ENCODE measurements at places on chromosomes 16 and 17.

DNA sequence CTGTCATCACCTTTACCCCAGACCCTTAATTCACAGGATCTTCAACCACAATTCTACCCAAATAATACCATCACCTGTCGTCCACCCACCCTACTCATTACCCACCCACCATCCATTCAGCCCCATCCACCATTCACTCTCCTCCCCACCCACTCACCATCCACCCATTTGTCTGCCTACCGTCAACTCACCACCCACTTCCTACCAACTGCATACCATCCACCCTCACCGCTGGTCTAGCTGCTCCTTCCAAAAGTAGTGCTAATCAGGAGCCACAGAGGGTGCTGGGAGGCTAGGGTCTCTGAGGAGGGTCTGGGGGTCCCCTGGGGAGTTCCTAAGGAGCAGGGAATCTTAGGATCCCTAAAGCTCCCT is 12.0 kb upstream of the IGFBP4 start:
- DNase-seq = no peak

GRCh38 chr17:5500589-5501391 is 14.4 kb downstream of the MIS12 start:
- DNase-seq = peak; percentile 85

- DNase-seq = peak; percentile 49
Observed at GRCh38 chr17:15123593-15124263, 141.4 kb downstream of the PMP22 start.

DNA sequence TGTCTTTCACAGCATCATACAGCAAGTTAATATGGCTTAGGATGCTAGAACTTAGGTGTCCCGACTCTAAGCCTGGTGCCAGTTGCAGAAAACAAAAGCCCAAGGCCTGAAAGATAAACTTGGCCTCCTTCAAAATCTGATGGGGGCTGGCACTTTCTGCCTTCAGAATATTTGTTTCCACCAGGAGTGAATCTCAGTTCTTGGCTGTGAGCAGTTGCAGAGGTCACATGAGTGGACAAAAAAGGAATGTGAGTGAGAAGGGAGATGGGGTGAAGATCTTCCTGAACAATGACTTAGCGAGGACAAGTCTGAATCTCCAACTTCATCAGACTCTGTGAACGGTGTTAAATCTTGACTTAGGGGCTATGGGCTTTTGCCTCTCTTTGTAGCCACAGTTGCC is 46.6 kb downstream of the HOXB1 start:
- no peak for DNase-seq

DNA sequence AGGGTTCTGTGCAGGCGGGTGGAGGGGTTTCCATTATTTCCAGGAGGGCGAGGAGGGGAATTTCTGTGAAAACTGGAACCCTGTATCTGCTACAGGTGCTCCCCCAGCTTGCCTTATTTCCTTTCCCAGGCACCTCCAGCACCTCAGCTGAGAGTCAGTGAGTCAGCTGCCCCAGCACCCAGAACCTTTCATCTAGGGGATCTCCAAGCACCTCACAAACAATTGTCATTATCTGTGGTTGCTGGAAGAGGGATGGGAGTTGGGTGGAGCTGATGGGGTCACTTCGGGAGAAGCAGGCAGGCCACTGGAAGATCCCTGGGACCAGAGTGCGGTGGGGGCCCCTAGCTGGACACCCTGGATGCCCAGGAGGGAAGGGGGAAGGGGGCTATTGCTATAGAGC is 10.0 kb upstream of the CLUH start:
- DNase-seq = no peak

- DNase-seq = no peak
Observed at GRCh38 chr17:57485916-57486881, 229.9 kb downstream of the MSI2 start.

DNA sequence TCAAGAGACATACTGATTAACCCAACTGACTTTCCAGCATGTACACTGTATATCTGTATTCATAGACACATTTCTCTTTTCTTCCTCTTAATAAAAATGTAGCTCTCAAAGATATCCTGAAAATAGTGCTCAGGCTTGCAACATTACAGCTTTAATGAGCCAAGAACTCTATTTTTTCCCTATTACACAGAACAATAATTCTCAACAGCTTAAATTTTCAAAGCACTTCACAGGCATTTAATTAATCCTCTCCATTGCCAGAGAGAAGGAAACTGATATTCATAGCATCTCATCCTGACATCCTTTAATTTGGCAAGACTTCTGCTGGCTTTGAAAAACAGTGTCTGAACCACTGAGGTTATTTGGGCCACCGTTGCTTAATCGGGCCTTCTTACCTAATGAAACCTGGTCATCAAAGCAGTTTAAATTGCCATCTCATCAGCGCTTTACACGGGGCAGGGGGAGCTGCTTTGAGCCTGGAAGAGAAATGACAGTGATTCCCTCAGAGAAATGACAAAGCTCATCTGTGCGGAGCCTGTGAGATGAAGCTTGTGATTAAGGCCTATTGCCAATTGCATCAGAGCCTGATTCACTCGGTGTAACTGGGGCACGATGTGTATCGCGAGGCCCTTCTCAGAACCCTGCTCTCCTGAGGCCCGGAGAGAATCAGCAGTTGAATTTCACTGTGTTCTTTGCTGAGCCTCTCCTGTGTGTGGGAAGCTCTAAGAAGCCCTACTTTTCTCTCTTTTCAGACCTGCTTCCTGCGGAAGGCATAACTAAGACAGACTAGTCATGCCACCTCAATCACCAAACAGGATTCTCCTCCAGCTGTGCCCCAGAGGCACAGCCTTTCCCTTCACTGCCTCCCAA is 8.5 kb upstream of the SIAH1 start:
- DNase-seq = peak; percentile 95

DNA sequence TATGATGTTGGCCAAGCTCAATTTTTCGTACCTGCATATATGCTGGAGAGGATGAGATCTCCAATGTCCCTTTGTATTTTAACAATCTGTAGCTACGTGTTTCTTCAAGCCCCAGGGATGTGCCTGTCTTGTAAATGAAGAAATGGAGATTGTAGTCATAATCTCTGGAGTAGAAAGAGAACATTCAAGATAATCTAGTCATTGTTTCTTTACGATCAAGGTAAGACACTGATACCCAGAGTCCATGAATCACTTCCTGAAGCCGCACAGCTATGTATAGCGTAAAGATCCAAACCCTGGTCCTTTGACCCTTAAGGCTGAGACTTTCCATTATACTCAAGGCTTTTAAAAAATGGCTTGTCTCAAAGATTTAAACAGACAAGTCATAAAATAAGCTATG is 205.5 kb downstream of the HS3ST3B1 start:
- no peak for DNase-seq

- DNase-seq = no peak
Observed at GRCh38 chr17:21542991-21543390, 149.3 kb upstream of the KCNJ18 start.

DNA sequence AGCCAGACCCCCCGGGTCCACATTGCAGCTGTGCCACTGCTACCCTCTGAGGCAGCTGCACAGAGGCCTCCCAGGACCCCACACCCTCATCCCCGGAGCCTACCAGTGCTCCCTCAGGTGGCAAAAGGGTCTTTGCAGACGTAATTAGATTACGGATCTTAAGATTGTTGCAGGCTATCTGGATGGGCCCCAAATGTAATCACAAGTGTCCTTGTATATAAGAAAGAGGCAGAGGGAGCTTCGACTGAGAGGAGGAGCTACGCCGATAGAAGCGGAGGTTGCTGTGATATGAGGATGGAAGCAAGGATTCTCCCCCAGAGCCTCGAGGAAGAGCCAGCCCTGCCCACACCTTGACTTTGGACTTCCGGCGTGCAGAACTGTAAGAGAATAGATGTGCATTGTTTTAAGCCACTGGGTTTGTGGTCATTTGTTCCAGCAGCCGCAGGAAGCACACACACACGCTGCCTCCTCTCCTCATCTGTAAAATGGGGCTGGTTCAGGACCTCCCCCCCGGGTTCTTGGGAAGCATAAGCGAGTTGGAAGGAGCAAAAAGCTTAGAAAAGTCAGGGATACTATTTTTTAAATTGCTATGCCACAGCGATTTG is 10.5 kb upstream of the RAI1 start:
- DNase-seq = no peak

DNA sequence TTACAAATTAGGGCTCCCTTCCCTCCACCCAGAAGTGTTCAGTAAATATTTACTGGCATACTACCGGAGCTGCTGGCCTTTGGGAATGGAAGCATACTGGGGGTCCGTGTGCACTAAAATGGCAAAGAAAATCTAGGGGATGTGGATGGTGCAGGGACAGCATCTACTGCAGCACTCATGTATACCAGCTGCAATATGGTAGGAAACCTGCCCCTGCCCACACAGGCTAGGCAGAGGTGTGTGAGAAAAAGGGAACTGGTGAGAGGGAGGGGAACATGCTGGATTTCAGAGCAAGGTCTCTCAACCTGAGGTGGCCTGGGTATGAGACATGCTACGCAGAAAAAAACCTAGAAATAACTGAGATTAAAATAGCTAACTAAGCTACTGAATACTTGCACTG is 145.4 kb downstream of the CDH13 start:
- DNase-seq = no peak

DNA sequence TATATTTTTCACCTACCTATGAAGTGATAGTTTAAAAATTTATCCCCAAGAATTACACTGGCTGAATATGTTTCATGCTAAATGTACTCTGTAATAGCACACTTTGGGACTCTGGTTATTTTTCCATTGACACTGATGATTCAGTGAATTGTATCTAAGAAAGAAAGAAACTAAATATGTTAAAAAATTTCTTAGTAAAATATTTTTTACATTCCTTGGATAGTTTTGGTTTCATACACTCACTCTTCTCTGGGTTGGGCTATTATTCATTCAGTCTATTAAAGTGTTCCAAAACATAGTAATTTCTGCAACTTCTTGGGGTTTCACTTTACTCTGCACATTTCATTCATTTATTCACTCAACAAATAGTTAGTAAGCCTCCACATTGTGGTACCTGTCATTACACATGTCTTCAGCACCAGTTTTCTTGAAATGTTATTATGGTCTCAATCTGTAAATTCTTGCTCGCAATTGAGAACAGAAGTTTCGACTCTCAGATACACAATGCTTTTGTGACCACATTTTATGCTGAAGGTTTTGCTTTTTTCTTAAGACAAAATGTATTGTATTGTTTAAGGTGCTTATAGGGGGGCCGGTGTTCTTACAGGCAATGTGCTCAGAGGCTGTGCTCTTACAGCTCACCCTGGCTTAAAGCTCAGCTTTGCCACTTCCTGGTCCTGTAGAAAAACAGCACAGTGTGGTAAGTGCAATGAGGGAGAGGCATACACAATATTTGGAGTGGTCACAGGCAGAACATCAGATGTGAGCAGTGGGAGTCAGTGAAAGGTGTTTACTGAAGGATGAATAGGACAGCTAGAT is 17.4 kb downstream of the CNTNAP4 start:
- no peak for DNase-seq

DNA sequence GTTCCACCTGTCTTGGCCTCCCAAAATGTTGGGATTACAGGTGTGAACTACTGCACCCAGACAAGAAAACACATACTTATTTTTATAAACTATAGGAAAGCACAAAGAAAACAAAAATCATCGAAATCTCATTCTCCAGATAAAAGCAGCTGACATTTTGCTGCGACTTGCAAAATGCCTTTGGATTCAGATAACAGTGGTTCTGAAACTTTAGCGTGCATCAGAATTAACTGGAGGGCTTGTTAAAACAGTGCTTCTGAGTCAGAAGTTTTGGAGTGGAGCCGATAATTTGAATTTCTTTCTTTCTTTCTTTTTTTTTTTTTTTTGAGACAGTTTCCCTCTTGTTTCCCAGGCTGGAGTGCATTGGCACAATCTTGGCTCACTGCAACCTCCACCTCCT is 17.7 kb upstream of the GJD3 start:
- DNase-seq = no peak

DNA sequence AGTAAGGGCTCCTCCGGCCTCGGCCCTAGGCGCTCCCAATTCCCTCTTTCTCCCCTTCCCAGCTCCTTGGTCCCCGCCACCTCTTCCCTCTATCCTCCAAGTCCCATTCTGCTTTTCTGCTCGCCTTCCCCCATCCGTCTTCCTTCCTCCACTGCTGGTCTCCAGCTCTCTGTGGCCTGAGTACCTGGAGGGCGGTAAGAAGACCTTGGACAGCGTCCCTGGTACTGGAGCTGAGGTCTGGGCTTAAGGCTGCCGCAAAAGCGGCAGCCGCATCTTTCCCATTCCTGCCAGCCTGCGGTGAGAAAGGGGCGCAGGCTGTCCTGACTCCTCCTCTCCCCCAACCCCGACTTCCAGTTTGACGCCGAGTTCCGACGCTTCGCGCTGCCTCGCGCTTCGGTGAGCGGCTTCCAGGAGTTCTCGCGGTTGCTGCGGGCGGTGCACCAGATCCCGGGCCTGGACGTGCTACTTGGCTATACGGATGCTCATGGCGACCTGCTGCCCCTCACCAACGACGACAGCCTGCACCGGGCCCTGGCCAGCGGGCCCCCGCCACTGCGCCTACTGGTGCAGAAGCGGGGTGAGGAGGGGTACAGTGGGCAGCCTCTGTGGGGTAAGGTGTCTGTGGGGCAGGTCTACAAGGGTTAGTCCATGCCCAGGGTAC is 471 bp downstream of the PARD6A start:
- DNase-seq = peak; percentile 56

- no peak for DNase-seq
Observed at GRCh38 chr16:84000989-84001642, 33.1 kb downstream of the NECAB2 start.

GRCh38 chr17:76947771-76948170 is 79.6 kb downstream of the MGAT5B start:
- DNase-seq = no peak

DNA sequence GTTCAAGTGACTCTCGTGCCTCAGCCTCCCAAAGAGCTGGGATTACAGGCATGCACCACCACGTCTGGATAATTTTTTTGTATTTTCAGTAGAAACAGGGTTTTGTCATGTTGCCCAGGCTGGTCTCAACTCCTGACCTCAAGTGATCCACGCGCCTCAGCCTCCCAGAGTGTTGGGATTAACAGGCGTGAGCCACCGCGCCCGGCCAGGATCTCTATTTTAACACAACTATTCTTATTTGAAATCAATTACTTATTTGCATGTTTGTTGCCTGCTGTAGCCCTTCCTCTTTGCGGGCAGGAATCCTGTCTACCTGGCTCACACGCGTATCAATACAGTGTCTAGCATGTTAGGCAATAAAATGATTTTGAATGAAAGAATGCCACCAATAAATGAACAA is 818 bp upstream of the CNEP1R1 start:
- no peak for DNase-seq

DNA sequence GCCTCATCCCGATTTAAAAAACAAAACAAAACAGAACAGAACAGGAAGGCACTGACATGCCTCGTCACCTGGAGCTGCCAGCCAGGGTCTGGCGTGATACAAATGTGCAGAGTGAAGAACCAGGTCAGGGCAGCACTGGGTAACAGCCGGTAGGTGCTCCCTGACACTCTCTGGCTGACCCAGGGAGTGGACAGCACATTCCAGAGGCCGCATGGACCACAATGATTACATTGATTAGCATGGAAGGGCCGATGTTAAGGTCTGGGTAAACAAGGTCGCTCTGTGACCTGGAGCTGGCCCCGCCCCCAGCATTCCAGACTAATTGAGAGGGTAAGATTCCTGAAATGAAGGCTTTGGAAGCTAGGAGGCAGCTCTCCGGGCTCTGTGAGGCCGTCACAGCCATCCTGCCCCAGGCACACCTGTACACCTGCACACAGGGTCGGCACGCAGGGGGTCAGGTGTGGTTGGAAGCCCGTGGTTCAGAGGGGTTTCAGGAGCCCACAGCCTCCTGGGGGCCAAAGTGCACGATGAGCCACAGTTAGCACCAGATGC is 21.4 kb downstream of the PIEZO1 start:
- DNase-seq = no peak

Measured in fibroblast of lung (primary cell).